Naive thymus-derived CD4-positive, alpha-beta T cell (primary cell): ENCODE measurements at places on chromosomes 3 and 15. TPM values are rescaled to one million over a fixed set of nuclear protein-coding genes. Genes with fewer than 3 reads are reported as not detected.

Gene GOLGA6L10
- 3.8 TPM for total RNA-seq

Gene SCN11A
- total RNA-seq, result 0.10 TPM

Gene CEMIP
- total RNA-seq, result not detected

Gene PLCL2
- 77.0 TPM for total RNA-seq

Gene CYP1A1
- 0.63 and 0.87 TPM in 2 replicates for total RNA-seq

DNA sequence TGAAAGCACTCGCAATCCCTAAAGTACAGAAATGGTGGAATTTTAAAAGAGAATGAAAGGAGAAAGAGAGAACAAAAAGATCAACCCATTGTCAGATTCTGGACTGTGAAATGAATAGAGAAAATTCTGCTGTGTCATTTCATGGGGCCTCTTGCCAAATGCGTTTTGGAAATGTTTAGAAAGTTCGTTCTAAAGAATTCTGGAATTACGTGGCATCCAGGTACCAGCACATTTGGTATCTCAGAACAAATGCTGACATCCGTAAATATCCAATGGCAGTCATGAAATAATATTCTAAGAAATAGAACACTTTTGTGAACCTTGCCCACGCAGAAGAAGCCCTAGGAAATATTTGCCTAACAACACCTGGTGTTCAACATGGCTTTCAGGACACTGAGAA is 219.2 kb downstream of the P3H2 start:
- DNase-seq, result no peak

GRCh38 chr15:74302821-74303359 is 64.6 kb downstream of the CYP11A1 start:
- peak; percentile 26 for DNase-seq

- DNase-seq, result no peak
These were observed 983.0 kb downstream of the SI start for GRCh38 chr3:164095279-164095678.

DNA sequence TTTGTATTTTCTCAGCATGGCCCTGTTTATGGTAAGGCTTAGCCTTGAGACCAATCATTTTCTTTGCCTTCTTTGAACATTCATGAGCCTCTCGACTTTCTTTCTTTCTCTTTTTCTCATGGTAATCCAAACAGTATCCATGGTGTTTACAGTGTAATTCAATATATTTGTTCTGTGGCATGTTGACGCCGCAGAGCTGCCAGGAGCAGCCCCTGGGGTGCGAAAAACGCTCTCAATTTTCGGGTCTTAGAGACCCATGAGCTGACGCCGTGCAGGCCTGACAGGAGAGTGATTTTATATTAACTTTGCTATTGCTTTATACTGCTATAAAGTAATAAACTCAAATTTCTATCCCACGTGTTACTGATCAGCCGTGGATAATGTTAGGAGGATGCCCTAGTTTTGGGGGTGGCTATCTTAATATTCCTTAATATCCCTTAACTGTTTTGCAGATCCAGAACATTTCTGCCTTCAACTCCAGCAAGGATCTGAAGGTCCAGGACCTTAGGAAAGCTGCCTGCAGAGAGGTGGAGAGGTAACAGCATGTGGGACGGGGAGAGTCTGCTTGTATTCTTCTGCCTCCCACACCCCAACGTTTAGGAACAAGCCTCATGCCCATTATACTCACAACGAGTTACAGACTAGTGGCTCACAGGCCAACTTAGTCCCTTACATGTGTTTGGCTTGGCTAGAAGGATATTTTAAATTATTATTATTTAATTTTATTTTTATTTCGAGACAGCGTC is 29.3 kb upstream of the MYO1E start:
- no peak for DNase-seq

- peak; percentile 25 for DNase-seq
These were observed 392.4 kb upstream of the PROK2 start for GRCh38 chr3:72177075-72178050.

- DNase-seq, result no peak
These were observed 54.9 kb downstream of the DCUN1D1 start for GRCh38 chr3:182925330-182925943.

DNA sequence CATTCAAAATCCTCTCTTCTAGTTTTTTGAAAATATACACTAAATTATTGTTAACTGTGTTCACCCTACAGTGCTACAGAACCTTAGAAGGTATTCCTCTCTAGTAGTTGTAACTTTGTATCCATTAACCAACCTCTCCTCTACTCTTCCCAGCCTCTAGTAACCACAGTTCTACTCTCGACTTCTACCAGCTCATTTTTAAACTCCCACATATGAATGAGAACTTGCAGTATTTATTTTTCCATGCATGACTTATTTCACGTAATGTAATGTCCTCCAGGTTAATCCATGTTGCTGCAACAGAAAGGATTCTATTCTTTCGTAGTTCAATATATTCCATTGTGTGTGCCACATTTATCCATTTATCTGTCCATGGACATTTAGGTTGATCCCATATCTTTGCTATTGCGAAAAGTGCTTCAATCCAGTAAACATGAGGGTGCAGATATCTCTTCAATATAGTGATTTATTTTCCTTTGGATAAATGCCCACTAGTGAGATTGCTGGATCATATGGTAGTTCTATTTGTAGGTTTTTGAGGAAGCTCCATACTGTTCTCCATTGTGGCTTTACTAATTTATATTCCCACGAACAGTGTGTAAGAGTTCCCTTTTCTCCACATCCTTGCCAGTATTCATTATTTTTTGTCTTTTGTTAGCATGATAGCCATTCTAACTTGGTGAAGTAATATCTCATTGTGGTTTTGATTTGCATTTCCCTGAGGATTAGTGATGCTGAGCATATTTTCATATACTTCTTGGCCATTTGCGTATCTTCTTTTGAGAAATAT is 113.7 kb upstream of the SMAD3 start:
- DNase-seq, result no peak

GRCh38 chr3:9809615-9810432 is at the start of gene TTLL3:
Gene TTLL3, plus strand, starts transcription at chr3:9810262. Its CDS starts 400 bp downstream, at chr3:9810662.
- peak; percentile 44 for DNase-seq

DNA sequence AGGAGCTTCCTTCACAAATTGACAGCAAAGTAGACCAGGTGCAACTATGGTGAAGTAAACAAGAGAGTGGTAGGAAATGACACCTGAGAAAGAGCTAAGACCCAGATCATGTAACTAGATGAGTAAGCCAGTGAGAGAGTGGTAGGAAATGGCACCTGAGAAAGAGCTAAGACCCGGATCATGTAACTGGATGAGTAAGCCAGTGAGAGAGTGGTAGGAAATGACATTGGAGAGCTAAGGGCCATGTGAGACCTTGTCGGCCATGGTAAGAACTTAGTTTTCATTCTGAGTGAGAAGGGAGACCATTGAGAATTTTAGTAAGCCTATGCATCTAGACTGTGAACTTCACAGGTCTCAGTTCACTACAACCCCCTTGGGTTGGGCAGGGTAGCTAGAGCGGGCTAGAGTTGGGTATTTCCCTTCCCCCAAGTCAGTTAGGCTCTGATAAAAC is 5.4 kb upstream of the SENP7 start:
- DNase-seq, result peak; percentile 40

GRCh38 chr3:40073310-40074007 is 236.0 kb upstream of the EIF1B start:
- no peak for DNase-seq

- no peak for DNase-seq
These were observed 171.7 kb downstream of the TLE3 start for GRCh38 chr15:69926006-69926405.
